Thoracic aorta (tissue), 2 donors: ENCODE measurements at places on chromosomes 7 and 10.

GRCh38 chr10:51106311-51106945 lies 32.1 kb downstream of the PRKG1 start:
- no peak for DNase-seq

DNA sequence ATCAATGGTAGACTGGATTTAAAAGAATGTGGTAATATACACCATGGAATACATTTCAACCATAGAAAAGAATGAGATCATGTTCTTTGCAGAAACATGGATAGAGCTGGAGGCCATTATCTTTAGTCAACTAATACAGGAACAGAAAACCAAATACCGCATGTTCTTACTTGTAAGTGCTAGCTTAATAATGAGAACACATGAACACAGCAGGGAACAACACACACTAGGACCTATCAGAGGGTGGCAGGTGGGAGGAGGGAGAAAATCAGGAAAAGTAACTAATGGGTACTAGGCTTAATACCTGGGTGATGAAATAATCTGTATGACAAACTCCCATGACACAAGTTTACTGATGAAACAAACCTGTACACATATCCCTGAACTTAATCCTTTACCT lies 1435.2 kb downstream of the REEP3 start:
- no peak for DNase-seq

GRCh38 chr7:49080896-49081475 lies 156.6 kb downstream of the CDC14C start:
- no peak for DNase-seq

GRCh38 chr7:28575241-28575643 lies 162.9 kb downstream of the CREB5 start:
- no peak for DNase-seq

GRCh38 chr7:125154930-125155329 lies 225.3 kb upstream of the POT1 start:
- no peak for DNase-seq

DNA sequence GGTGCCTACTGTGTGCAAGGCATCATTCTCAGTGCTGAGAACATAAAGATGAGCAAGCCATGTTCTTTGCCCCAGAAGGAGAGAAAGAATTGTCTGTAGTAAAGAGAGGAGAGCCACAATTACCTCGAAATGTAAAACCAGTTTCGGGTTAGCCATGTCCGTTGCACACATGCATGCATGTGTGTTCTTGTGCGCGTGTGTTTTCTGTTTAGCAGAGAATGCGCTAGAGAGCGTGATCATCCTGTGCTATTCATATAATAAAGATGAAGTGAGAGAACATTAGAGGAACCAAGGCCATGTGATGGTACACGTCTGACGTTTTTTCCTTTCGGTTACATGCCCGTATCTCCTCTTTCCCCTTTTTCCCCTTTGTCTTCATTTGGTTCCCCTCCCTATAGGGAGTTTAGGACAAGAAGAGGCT lies 158.2 kb downstream of the CELF2 start:
- DNase-seq = no peak

- no peak for DNase-seq
These were observed 196.6 kb upstream of the TMEM196 start for GRCh38 chr7:19969859-19970493.

GRCh38 chr7:122257056-122257455 lies 47.5 kb downstream of the FEZF1 start:
- no peak for DNase-seq

GRCh38 chr10:104589431-104589830 lies 51.7 kb upstream of the SORCS3 start:
- no peak for DNase-seq

- no peak for DNase-seq
These were observed 12.1 kb upstream of the TRUB1 start for GRCh38 chr10:114925587-114926586.

- DNase-seq = no peak
These were observed 71.2 kb downstream of the TEX36 start for GRCh38 chr10:125611756-125612155.

GRCh38 chr10:62726142-62726541 lies 78.4 kb upstream of the ADO start:
- DNase-seq = no peak
